ENCODE measurements at places on chromosomes 11 and 22.

- DNase-seq: no peak
These were observed 154.6 kb downstream of the MAML2 start for GRCh38 chr11:96188243-96189006.

GRCh38 chr11:111357150-111358037 is 21.7 kb downstream of the POU2AF1 start:
- DNase-seq: no peak

DNA sequence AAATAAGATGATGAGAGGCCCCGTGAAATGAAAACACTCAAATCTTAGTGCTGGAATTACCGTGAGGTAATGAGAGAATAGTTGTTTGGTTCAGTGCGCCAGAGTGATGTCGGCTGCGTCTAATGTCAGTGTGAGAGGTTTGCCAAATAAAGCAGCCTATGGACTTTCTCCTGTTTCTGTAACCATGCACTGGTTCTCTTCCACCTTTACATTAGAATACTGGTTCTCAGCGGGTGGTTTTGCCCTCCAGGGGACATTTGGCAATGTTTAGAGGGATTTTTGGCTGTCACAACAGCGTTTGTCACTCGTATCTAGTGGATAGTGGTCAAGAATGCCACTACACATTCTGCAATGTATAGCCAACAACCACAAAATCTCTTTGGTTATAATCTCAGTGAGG is 1.1 kb downstream of the OOSP4B start:
- no peak for DNase-seq

GRCh38 chr11:46697303-46697702 is 3.1 kb downstream of the ARHGAP1 start:
- no peak for DNase-seq

- no peak for DNase-seq
These were observed 44.0 kb downstream of the PIK3C2A start for GRCh38 chr11:17163736-17164135.

DNA sequence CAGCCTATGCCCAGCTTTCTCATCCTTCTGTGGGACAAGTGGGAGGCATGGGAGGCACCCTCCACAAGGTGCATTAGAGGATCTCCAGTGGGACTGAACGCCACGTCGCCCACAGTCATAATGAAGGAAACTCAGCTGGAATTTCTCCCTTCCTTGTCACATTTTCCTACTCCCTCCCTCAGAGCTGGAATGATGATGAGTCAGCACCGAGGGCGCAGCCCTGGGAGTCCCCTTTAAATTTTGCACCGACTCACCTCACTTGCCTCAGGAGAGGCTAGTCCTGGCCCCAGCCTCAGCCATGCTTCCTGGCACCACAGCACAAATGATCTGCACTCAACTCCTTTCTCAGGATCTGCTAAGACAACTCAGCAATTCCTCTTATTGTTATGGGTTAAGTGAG is 34.3 kb downstream of the DBX1 start:
- no peak for DNase-seq

- DNase-seq: no peak
These were observed 87.1 kb upstream of the LINC01488 start for GRCh38 chr11:69394234-69394868.

DNA sequence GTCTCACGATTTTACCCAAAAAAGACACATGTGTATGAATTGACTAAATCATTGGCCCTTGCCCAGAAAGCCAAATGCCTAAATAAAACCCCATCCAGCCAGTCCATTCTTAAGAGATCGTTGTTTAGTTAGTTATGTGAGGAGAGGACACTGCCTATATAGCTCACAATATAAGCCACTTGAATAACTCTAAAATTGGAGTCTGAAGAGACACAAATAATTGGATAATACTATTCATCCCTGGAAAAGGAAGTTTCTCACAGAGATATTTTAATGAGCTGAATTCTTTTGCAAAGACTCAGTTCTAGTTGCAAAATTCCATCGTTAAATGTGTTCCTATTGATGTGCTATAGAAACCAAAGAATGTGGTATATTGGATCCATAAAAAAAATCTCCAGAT is 176.7 kb downstream of the SOX6 start:
- DNase-seq: no peak

GRCh38 chr11:91299980-91300379 is 924.6 kb upstream of the FAT3 start:
- DNase-seq: no peak

DNA sequence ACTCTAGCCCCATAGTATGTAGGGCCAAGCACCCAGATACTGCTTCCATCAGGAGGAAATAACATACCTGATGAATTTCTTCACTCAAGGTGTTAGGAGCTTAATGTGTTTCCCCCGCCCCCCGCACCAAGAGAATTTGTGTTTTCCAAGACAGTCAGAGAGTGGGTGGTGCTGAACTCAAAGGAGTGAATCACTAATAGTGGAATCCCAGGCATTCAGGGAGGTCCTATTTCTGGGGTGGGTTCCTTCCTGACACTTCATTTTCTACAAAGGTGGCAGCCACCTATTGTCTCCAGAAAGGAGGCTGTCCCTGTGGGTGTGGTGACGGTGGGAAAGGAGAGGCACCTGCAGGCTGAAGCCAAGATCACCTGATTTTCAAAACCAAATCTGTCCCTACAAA is 50.8 kb upstream of the ELF5 start:
- DNase-seq: no peak

- no peak for DNase-seq
These were observed 29.6 kb upstream of the HSPA8 start for GRCh38 chr11:123091506-123091905.

DNA sequence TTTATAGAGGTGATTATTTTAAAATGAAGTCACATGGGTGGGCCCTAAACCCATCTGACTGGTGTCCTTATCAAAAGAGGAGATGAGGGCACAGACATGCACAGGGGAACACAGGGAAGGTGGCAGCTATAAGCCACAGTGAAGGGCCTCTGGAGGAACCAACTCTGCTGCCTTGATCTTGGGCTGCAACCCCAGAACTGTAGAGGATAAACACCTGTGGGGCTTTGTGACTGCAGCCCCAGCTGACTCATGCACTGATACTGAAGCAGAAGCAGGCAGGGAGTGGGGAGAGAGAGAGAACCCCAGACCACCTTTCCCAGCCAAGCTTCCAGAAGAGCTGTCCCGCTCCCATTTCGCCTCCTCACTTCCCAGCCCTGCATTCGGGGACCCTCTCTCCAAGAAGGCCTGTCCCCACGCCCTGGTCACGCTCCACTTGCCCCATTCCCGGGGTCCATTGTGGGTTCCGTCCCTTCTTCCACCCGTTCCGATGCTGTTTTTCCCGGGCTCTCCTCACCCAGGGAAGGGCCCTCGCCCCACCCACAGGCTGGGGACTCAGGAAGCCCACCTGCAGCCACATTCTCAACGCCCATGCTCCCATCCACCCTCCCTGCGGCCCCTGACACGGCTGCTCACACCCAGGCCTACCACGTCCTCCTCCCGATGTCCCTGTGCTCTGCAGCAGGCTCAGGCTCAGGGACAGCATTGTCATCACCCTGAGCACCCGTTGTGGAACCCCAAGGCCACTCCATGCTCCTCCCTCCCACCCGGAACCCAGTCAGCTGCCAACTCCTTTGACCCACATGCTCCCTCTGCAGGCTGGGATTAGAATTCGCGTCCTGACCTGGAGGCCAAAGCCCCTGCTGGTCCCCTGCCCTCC is 90.8 kb upstream of the SHANK2 start:
- no peak for DNase-seq

DNA sequence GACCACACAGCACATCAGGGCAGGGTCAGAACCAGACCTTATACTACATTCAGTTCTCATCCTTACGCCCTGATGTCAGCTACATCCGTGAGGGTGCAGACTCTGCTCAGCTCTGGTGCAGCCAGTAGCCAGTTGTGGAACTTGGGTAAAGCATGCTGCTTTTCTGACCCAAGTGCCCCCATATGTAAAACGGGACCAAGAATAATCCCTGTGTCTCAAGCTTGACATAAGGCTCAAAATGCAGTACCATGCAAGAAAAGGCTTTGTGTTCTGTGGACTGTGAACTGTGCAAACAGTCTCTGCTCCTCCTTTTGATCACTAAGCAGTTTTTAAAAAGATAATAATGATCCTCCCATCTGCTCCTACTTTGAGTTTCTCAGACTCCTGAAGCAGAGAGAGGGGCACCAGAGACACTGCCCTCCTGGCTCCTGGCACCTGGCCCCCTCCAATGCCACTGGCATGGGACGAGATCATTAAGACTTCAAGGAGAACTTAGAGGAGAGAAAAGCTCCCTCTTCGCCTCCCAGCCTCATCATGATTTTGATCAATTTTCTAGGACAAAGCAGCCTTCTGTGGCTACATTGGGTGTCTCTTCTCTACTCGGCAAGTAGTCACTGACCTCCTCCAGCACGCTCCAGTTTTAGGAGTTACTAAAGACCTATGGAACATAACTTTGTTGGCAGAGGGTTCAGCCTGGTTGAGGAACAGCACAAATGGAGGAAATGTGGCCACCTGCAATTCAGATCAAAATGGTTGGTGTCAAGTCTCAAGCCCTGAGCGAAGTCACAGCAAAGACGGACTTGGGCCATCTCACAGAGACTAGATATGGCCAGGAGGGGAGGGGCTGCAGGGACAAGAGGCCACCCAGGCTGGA is 23.9 kb downstream of the IL10RA start:
- DNase-seq: no peak

DNA sequence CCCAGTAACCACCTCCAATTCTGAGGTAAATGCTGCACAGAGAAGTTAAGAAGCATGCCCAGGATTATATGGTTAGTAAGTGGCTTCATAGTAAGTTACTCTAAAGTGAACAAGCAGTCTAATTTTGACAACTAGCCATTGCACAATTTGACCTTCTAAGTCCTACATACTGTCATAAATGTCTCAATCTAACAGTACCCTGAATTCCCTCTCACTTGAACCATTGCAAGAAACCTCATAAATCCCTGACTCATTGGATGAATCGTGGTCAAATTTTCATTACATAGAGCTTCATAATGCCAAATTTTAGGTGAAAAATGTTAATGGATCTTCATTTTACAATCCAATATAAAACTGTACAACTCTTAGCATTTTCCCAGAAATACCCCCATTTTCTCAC is 217.3 kb upstream of the GRIA4 start:
- no peak for DNase-seq

DNA sequence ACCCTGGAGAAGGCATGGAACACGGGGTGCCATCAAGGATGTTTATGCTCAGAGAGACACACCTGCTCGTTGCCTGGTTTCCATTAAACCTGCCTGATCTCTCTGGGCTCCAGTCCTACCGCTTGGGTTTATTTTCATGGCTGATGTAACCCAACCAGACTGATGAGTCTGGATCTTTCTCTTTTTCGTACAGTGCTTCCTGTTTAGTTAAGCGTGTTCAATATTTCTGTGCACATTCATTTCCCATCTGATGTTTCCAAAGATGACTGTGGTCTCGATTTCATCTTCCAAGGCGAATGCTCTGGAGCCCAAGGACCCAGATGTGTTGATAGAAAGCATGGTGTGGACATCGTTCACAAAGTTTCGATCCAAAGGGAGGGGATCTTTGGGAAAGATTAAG is 84.3 kb downstream of the SNX19 start:
- DNase-seq: no peak

- no peak for DNase-seq
These were observed 919.2 kb downstream of the METTL15 start for GRCh38 chr11:29027436-29027835.

GRCh38 chr11:108727665-108728064 is 62.8 kb downstream of the DDX10 start:
- no peak for DNase-seq

DNA sequence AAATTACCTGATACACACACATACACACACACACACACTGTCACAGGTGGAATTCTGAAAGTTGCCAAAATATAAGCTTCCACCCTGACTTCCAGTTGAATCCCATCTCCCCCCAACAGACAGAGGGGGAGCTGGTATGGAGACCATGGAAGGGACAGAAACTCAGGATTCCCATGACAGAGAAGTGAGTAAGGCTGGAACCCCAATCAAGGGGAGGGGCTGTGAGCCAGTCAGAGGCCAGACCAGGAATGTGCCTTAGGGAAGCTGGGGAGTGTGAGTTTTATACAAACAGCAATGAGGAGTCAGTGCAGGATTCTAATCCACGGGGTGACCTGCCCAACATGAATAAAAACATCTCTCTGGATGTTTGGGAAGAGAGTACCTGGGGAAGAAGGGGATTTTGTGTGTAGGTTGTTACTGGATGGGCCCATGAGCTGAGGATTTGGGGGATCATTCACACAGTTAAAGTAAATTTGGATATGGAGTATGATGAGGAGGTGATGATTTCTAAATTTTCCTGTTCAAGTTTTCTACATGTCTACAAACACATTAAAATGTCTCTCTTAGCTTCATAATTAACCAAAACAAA is 38.7 kb upstream of the TOP3B start:
- DNase-seq: no peak

DNA sequence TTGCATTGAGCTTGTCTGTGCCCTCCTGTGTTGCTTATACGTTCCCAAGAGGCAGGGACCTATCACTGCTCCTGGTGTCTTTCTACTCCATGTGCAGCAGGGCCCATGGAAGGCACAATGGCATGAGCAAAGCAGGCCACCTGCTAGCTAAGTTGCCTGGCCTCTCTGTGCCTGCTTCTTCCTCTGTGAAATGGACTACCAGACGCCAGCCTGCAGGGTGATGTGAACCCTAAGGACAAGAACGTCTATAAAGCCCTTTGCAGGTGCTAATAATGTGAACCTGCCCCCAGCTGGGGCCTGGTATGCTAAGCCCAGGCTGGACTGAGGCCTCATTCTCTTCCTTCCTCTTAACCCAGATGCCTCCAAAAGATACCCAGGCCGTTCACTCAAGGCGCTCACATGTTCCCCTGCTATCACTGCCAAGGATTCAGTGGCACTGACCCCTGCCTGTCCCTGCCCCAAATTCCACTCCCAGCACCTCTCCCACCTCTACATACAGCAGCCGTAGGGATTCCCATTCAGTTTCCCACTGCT is 4.0 kb downstream of the GUCD1 start:
- no peak for DNase-seq

- no peak for DNase-seq
These were observed 26.4 kb downstream of the KCNQ1 start for GRCh38 chr11:2471048-2471803.

GRCh38 chr22:33512908-33513307 is 407.4 kb downstream of the LARGE1 start:
- DNase-seq: no peak

GRCh38 chr11:75572744-75573143 is 10.7 kb downstream of the SERPINH1 start:
- no peak for DNase-seq

DNA sequence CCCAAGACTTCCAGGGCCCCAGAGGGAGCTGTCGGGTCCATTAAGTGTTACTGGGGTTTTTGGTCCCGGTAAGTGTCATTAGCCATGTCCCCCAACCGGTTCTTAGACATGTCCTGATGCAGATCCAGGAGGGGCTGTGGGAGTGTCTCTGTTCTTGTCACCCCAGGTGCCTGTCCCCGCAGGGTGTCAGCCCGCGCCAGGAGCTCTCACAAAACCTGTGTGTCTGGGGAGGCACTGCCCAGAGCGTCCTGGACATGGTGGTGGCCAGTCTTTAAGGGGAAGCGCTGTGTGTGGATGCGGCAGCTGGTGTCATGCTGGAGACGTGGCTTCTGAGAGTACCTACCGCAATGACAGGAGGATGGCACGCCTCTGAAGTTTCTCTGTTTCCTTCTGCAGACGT is 12.5 kb upstream of the PARVG start:
- DNase-seq: no peak

- no peak for DNase-seq
These were observed 6.2 kb upstream of the APLP2 start for GRCh38 chr11:130063451-130063850.

Measured in cerebellar nuclear complex (tissue), 1 donor.